PC-3 (cell line): ENCODE measurements at places on chromosomes 2 and 18.
A peak's percentile ranks its signal among the peaks of the same experiment; 100 is the strongest.

DNA sequence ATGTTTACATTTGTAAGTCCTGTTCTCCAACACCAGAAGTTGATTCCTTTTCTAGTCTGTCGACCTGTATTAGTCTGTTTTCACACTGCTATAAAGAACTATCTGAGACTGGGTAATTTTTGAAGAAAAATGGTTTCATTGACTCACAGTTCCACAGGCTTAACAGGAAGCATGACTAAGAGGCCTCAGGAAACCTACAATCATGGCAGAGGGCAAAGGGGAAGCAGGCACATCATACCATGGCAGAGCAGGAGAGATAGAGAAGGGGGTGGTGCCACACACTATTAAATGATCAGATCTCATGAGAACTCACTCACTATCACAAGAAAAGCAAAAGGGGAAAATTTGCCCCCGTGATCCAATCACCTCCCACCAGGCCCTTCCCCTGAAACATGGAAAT lies 112.8 kb upstream of the MAP3K20 start:
- peak; percentile 72 for DNase-seq

GRCh38 chr2:189527812-189528592 lies 52.6 kb downstream of the SLC40A1 start:
- DNase-seq: no peak

DNA sequence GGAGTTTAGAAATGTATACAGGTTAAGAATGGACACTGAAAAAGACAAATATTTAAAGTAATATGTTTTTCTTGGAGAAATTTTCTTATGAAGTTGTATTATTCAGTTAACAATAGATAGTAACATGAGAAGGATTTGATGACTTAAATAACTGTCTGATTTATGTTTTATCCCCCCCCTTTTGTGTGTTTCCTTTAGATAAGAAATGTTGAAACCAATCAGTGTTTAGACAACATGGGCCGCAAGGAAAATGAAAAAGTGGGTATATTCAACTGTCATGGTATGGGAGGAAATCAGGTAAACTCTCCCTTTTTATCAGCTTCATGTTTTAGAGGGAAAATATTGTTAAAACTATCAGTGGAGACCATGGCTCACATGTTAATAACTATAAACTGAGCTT lies 289.7 kb upstream of the KCNJ3 start:
- no peak for DNase-seq

DNA sequence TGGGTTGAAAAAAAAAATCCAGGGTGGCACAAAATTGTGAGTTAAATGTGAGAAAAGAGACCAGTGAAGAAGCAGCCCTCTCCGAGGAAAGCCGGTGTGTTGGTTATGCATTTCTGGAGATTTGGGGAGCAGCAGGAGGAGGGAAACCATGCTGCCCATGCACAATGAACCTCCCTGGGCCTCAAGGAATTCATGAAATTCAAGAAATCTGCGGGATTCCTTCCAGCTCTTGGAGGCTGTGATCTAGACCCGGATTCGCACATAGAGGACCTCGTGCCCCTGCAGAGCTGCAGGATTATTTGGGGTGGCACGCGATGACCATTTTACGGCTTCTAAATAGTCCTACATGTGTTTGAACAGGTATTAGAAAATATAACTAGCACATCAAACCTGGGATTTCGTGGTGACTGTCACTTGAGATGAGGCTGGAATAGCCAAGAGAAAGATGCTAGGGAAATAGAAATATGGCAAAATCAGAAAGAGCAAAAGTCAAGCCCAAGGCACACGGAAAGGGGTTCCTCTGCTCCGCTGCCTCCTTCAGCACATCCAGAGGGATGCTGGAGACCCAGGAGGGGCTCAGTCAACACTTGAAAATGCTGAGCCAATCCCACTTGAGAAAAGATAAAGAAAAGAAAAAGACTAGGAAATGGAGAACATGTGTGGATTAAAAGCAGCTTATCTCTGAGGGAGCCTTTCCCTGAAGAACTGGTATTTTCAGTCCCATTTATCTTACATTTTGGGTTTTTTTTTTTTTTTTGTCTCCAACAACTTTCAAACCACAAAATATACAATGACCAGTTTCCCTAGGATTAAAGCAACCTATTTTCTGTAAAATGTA lies 22.0 kb downstream of the KCTD1 start:
- peak; percentile 29 for DNase-seq

GRCh38 chr2:119468154-119468955 lies 36.7 kb downstream of the TMEM37 start:
- no peak for DNase-seq

GRCh38 chr2:240648650-240649275 lies 23.5 kb downstream of the GPR35 start:
- no peak for DNase-seq

DNA sequence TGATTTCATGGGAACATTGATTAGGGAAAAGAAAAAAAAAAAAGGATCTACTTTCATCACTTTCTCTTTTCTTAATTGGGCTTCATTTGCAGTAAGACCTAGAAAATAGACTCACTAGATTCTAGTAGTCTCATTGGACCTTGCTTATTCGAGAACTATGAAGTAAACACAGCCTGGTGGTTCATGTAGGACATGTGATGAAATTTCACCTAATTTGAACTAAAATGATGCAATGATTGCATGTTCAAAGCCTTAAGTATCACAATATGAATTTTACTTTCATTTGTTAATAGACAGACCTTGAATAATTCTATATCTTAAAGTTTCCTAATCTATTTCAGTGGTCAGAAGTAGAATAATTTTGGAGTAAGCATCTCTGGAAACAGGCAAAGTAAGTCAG lies 688.9 kb upstream of the NRXN1 start:
- DNase-seq: no peak

DNA sequence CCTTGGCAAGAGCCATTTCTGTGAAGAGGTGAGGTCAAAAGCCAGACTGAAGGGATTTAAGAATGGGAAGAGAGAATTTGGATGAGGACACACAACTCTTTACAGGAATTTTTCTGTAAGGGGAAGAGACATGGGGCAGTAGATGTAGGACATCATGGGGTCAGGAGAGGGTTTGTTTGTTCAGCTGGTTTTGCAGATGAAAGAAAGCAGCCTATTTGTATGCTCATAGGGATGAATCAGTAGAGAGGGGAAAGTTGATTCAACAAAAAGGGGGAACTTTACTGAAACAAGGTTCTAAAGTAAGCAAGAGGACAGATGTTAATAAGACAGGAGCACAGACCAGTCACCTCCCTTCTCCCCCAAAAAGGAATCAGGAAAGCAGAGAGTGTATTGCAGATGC lies 11.2 kb downstream of the SCG2 start:
- DNase-seq: peak; percentile 11

DNA sequence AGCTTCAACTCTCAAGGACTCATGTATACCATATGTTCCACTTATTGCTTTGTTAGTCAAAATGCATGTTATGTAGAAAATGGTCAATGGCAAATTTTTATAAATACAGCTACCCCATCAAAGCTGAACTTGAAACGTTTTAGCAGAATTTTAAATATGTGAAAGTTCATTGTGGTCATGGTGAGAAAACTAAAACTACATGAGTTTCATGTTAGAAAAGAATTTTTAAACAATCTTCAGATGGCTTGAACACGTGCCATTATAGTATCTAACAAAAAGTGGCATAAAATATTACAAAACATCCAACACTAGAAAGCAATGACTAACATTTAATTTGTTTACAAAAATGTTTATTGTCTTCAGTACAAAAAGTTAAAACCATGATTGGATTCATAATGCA lies 246.0 kb upstream of the KCNJ3 start:
- no peak for DNase-seq

DNA sequence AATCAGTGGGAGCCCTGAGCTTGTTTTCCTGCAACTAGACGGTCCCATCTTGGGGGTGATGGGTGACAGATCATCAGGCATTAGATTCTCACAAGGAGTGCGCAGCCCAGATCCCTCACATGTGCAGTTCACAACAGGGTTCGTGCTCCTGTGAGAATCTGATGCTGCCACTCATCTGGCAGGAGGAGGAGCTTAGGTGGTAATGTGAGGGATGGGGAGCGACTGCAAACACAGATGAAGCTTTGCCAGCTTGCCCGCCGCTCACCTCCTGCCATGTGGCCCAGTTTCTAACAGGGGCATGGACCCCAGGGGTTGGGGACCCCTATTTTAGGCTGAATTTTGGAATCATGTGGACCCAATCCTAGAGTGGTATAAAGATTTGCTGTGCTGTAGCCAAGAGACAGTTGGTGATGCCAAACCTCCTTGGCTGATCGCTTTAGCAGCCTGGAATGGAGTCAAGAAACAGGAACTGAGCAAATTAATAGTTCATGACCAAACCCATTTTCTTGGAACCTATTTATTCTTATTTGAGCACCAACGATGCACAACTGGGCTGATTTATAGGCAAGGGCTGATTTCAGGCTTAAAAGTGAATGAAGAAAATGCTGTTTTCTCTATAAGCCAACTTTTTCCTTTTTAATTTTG lies 25.7 kb downstream of the LPIN1 start:
- no peak for DNase-seq

GRCh38 chr2:75356865-75357264 lies 157.5 kb upstream of the TACR1 start:
- DNase-seq: no peak
